SK-N-DZ (cell line): ENCODE measurements at places on chromosomes 3 and 15.
A peak's percentile ranks its signal among the peaks of the same experiment; 100 is the strongest.

DNA sequence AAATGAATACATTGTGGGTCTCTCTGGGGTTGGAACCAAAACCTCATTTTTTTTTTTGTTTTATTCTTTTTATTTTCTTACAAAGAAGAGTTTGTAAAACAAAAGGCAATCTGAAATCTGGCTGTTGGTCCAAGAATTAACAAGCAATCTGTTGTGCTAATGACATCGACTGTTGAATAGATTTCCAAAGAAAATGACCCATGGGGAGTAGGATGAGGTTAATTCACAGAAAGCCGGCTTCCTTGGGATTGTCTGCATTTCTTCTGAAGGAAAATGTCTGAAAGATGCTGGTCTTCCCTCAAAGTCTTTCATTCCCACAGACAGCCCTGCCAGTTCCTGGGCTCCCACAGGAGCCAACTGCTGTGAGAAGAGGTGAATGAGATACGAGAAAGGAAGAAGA lies 92.9 kb downstream of the LRRC3B start:
- DNase-seq: no peak

GRCh38 chr3:108006077-108006771 lies 84.6 kb downstream of the CD47 start:
- DNase-seq: no peak

GRCh38 chr3:100647171-100647570 lies 37.8 kb downstream of the ADGRG7 start:
- DNase-seq: no peak

DNA sequence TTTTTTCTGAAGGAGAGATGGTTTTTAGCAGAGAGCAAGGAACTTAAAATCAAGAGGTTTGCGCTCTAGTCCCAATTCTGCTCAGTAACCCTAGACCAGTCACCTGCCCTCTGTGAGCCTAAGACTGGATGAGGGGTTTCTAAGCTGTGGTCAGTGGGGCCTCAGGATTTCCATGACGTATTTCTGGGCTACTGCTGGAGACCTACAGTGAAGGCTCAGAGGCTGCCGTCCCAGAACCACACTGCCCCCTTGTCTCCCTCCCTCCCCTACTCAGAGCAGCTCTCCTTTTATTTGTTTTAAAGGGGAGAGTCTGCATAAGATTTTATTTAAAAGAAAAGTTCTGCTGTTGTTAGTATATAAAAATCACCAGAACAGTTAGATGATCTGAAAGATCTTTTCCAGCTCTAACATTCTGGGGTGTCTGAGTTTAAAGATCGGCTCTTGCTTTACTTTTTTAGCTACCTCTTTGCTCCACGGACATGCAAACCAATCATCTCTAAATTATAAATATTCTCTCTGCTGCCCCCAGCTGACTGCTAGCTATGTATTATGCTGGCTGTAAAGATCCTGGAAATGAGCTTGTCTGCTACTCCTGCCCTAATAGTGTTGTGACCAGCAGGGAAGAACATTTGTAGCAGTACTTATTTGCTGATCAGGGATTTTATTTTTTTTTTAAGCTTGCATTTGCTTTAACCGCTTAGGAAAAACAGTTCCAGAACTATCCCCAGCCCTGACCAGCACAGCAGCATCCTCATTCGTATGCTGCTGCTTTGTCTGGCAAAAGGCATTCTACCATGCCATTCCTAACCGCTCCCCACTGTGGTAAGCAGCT lies 28.6 kb upstream of the NDUFB4 start:
- peak; percentile 76 for DNase-seq

GRCh38 chr15:72559781-72560180 lies 85.7 kb downstream of the ARIH1 start:
- no peak for DNase-seq

GRCh38 chr15:99967841-99968371 lies 234.7 kb upstream of the LYSMD4 start:
- no peak for DNase-seq

- no peak for DNase-seq
Measured at GRCh38 chr3:151604891-151605290, 128.8 kb upstream of the AADACL2 start.

- DNase-seq: no peak
Measured at GRCh38 chr3:144809380-144809779, 837.8 kb downstream of the DIPK2A start.

- DNase-seq: peak; percentile 97
Measured at GRCh38 chr15:48063411-48063985, 57.3 kb upstream of the SLC24A5 start.

- no peak for DNase-seq
Measured at GRCh38 chr3:128315313-128315712, 151.4 kb downstream of the DNAJB8 start.

- DNase-seq: no peak
Measured at GRCh38 chr3:114214542-114215341, 22.6 kb downstream of the ZNF80 start.

DNA sequence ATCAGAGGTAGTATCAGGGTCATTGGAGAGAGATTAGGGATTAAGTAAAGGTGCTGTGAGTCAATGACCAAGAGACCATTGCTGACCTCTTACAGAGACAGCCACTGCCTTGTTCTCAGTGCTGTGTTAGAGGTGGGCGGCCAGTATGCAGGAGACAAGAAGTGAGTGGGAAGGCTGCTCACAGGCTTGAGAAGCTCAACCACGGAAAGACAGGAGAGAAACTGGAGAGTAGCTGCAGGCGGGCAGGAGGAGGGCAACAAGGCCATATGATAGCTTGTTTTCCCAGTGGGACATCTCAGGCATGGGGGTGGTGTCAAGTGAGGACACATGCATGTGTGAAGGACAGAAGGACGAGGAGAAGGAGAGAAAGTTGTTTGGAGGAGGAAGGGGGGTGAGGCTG lies 237.3 kb downstream of the PDCD6IP start:
- no peak for DNase-seq

- DNase-seq: no peak
Measured at GRCh38 chr15:26724381-26725150, 48.3 kb downstream of the GABRB3 start.

- no peak for DNase-seq
Measured at GRCh38 chr3:37922721-37923568, 61.3 kb downstream of the CTDSPL start.

GRCh38 chr15:51696566-51696965 lies 15.3 kb downstream of the SCG3 start:
- DNase-seq: no peak

DNA sequence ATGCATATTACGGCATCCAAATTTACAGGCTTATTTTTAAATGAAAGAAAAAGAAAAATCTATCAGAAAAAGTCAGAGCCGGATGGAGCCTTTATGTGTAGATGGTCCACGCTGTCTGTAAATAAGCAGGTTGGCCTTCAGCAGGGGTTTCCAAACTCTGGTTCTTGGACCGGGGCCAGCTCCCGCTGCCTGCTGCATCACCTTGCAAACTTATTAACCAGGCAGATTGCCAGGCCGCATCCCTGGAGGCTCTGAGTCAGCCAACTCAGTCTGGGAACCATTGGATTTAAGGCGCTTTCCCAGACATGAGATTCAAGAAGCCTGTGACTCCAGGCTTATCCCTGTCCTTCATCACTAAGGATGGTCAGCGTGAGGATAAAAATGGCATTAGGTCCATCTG lies 212.4 kb downstream of the OPA1 start:
- DNase-seq: no peak

DNA sequence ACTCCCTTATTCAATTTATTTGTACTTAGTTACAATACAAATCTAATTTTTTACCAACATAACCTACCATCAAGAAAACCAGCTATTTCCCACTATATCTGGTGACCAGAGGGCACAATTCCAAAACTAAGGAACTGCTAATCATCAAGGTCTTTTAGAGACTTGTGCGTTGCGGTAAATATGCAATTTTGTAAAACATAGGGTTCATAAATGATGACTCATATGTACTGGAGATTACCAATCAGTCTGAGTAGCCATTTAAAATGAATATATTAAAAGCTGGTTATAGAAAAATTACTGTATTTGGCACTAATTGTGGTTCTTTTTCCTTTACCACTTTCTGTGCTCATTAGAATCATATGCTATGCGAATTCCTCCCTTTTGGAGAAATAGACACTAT lies 859.6 kb downstream of the ROBO1 start:
- DNase-seq: no peak

GRCh38 chr15:59232476-59232875 lies 25.8 kb downstream of the LDHAL6B start:
- no peak for DNase-seq

- no peak for DNase-seq
Measured at GRCh38 chr3:151276038-151276686, 2.2 kb downstream of the P2RY14 start.

GRCh38 chr3:186102687-186103086 lies 6.2 kb downstream of the ETV5 start:
- no peak for DNase-seq

DNA sequence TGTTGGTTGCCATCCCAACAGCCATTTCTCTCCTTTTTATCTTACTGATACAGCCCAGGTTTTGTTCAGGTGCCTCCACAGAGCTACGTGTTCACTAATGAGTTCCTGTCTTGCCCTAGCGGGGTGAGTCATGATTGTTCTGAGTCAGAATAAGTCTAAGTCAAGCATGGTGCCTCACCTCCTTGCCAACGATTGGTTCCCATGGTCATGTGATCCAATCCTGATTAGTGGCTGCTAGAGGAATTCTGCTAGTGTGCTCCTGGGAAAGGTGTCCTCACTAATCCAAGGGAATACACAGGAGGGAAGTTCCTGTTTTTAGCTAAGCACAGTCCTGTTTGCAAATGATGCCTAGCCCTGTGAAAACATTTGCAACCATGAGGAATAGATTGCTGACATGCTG lies 99.8 kb downstream of the NSUN3 start:
- no peak for DNase-seq

DNA sequence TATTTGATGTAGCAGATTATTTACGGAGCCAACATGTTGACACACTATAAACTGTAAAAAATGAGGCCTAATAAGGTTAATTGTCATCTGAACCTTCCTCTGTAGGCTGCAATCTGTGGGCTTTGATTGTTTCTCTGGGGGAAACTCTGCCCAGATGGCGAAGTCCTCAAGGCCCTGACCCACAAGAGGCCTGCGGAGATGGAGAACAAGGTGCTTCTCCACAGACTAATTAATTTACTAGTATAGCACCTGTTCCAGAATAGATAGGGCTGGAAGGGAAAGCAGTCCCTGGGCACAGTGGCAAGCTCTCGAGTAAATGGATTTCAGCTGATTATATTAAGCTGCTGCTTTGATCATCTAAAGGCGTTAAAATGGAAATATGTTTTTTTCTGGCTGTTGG lies 338.8 kb upstream of the DNAJC19 start:
- peak; percentile 66 for DNase-seq

GRCh38 chr3:14687360-14687759 lies 12.4 kb downstream of the C3orf20 start:
- no peak for DNase-seq

GRCh38 chr3:170200987-170201386 lies 19.5 kb upstream of the PHC3 start:
- no peak for DNase-seq

GRCh38 chr3:180375831-180376230 lies 226.1 kb upstream of the TTC14 start:
- no peak for DNase-seq

DNA sequence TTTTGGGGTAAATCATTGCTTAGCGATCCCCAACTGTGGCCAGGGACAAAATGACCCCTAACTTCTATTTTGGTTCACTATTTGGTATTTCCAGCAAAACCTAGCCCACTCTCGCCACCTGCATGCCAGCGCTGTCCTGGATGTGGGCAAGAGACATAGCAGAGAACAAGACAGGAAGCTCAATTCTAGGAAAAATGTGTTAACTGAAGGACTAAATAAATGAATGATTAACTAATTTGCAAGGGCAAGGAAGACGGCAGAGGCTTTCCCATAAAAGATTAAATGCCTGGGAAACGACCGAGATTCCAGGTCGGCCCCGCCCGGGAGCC lies 408 bp downstream of the NICN1 start:
- no peak for DNase-seq

GRCh38 chr3:86990012-86990733 lies 776 bp downstream of the VGLL3 start:
- DNase-seq: no peak

- no peak for DNase-seq
Measured at GRCh38 chr15:70714015-70714414, 49.3 kb downstream of the UACA start.

DNA sequence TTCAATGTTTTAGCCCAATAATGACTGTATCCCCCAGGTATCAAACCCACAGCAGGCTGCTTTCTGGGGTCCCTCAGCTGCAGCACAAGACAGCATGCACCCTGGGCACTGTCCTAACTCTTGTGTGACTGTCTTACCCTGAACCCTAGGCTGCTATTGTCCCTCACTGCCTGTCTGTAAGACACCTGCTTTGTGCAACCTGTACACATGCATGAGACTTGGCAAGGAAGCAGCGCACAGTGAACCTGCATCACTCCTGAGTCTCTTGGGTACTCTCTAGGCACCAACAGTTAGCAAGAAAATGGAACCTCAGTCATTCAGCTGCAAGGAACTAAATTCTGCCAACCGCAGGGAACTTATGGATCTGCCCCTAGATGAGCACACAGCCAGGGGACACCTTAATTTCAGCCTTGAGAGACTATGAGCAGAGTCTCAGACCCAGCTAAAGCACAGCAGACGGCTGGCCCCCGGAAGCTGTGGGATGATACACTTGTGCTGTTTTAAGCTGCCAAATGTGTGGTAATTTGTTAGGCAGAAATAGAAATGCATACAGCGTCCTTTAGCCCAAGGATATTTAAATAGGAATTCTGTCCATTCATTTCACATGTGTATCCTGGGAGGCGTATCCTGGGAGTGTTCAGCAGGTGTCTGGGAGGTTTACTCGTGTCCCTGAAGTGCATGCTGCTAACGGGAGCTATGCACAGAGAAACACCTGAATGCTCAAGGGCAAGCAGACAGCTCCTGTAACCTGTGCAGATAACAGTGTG lies 223.8 kb downstream of the KLF13 start:
- no peak for DNase-seq

GRCh38 chr3:155639462-155640055 lies 105.3 kb downstream of the PLCH1 start:
- no peak for DNase-seq

DNA sequence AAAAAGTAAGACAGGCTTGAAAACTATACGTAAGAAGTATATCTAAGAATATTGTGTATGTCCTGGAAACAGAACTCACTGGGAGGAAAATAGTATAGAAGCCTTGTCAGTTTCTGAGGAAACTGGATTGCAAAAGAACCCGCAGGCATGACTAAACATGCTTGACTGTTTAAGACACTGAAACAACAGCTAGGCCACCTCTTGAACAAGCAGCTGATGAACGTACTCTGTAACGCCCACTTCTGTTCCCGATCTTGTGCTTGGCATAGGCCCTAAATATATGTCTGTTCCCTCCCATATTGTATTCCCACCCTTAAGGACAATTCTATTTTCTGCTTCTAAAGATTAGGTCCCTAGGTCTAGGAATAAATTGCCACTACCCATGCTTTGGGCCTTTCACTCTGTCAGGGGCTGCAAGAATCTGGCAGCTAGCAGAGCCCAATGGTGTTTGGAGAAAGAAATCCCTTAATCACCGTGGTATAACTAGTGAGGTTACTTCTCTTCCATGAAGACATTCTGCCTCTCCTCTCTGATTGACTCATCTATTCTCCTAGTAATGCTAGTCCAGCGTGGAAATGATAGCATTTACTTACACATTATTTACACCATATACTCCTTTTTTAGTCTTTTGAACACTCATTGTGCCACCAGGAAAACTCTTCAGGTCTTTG lies 46.2 kb downstream of the CD200 start:
- DNase-seq: no peak
